ENCODE measurements at places on chromosomes 16 and 17. TPM values are rescaled to one million over a fixed set of nuclear protein-coding genes. Genes with fewer than 3 reads are reported as not detected.

DNA sequence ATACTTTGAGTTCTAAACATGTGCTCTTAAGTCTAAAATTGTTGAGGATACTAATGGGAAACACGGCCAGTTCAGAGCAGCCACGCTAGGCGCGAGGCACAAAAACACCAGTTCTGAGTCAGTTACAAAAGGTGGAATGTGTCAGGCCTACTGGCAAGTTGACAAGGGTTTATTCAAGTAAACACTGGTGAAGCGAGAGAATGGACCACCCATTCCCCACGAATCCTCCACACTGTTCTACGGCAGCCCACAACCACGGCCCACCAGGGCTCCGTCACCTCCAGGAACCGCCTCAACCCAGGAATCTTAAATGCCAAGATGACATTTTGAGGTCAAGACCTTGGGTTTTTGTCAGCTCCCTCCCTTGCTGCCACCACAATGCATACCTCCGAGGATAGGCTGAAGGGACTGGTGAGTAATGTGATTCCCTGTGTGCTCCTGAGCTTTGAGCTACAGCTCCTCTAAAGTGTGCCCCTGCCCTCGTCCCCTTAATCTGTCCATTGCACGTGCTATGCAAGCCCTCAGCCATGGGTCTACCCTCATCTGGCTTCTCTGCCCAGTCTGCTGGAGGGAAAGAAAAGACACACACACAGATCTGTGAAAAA, 28.5 kb upstream of the TRAP1 start:
- H3K4me1 ChIP-seq = no peaks in the 10 kb centered on the region
- no peak overlapping the region for H3K4me3 ChIP-seq
- no peak overlapping the region for H3K27ac ChIP-seq
- H3K27me3 ChIP-seq = no peaks in the 10 kb centered on the region

- no peaks in the 10 kb centered on the region for H3K36me3 ChIP-seq
- no peaks in the 10 kb centered on the region for H3K4me1 ChIP-seq
- no peak overlapping the region for H3K4me3 ChIP-seq
- no peak for DNase-seq
Observed at GRCh38 chr17:36153895-36154610, 22.4 kb downstream of the TBC1D3B start.

GRCh38 chr16:28937222-28937876, 5.6 kb downstream of the CD19 start:
- H3K27ac ChIP-seq = no peak overlapping the region
- H3K4me3 ChIP-seq = no peak overlapping the region
- no peaks in the 10 kb centered on the region for H3K27me3 ChIP-seq

DNA sequence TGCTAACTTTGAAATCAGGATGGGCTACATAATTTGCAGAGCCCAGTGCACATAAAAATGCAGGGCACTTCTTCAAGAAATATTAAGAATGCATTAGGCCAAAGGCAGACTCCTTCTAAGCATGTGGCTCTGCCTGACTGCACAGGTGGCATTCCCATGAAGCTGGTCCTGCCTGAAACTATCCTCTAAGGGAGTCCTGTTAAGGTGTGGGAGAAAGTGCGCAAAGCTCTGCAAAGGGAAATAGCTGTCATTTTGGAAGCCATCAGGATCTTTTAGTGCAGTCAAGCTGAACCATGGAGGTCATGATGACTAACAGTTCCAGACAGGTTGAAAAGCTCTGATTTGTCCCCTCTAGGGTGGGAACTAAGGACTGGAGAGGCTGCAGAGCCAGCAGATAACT, 41.9 kb upstream of the CRHR1 start:
- no peaks in the 10 kb centered on the region for H3K36me3 ChIP-seq
- no peak for DNase-seq
- H3K4me3 ChIP-seq = no peak overlapping the region

GRCh38 chr17:28954886-28955285, 3.6 kb upstream of the PHF12 start:
- H3K4me3 ChIP-seq = no peak overlapping the region
- H3K27me3 ChIP-seq = no peaks in the 10 kb centered on the region
- no peaks in the 10 kb centered on the region for H3K4me1 ChIP-seq

GRCh38 chr17:52383493-52384100, 225.1 kb upstream of the CA10 start:
- no peak for DNase-seq
- no peak overlapping the region for H3K27ac ChIP-seq
- H3K4me3 ChIP-seq = no peak overlapping the region
- no peaks in the 10 kb centered on the region for H3K36me3 ChIP-seq

GRCh38 chr16:57996406-57997175, 3.9 kb downstream of the ZNF319 start:
- H3K27me3 ChIP-seq = no peaks in the 10 kb centered on the region
- H3K36me3 ChIP-seq = no peaks in the 10 kb centered on the region
- no peaks in the 10 kb centered on the region for H3K4me1 ChIP-seq
- DNase-seq = no peak
- no peak overlapping the region for H3K27ac ChIP-seq
- no peak overlapping the region for H3K4me3 ChIP-seq

GRCh38 chr17:80260791-80261158, at the start of gene RNF213:
Gene RNF213 (plus strand): TSS chr17:80260852. CDS start chr17:80263682, 2,830 bp downstream.
- no peaks in the 10 kb centered on the region for H3K27me3 ChIP-seq
- peaks cover 10% of the 10 kb centered on the region for H3K4me1 ChIP-seq
- DNase-seq = peak; percentile 56
- H3K27ac ChIP-seq = peak within 1 kb of the TSS; percentile 98

GRCh38 chr17:63573634-63574033, 23.4 kb downstream of the DCAF7 start:
- DNase-seq = no peak
- H3K27me3 ChIP-seq = no peaks in the 10 kb centered on the region
- no peaks in the 10 kb centered on the region for H3K36me3 ChIP-seq

- no peaks in the 10 kb centered on the region for H3K27me3 ChIP-seq
- no peak overlapping the region for H3K4me3 ChIP-seq
- no peak for DNase-seq
- no peaks in the 10 kb centered on the region for H3K4me1 ChIP-seq
Observed at GRCh38 chr16:24347556-24347955, 91.4 kb downstream of the CACNG3 start.

- peaks cover 4% of the 10 kb centered on the region for H3K4me1 ChIP-seq
- no peaks in the 10 kb centered on the region for H3K36me3 ChIP-seq
- peak overlapping the region; percentile 96 for H3K4me3 ChIP-seq
- H3K27me3 ChIP-seq = no peaks in the 10 kb centered on the region
Observed at GRCh38 chr17:82497483-82498405, 21.8 kb upstream of the FOXK2 start.

GRCh38 chr17:40338941-40339649, 25.4 kb downstream of the GJD3 start:
- peak overlapping the region; percentile 18 for H3K27ac ChIP-seq
- no peak overlapping the region for H3K4me3 ChIP-seq
- H3K36me3 ChIP-seq = no peaks in the 10 kb centered on the region
- DNase-seq = no peak
- peaks cover 11% of the 10 kb centered on the region for H3K4me1 ChIP-seq

GRCh38 chr16:81473066-81473488, 28.5 kb downstream of the CMIP start:
- DNase-seq = no peak
- H3K4me3 ChIP-seq = no peak overlapping the region
- H3K4me1 ChIP-seq = no peaks in the 10 kb centered on the region

DNA sequence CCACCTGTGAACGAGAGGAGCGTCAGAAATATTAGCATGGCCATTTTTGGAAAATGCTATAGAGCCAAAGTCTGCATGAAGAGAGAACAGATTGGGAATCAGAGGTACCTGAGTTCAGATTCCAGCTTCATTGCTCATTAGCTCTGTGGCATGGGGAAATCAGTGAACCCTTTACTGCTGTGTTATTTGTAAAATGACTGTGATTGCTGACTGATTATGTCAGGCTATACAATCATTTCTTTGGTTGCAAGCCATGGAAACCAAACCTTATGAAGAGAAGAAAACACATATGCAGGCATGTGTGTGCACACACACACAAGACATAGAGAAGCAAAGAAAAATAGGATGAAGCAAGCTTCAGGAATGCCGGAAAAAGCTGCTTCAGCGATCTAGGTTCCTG, 101.4 kb upstream of the HSBP1 start:
- no peaks in the 10 kb centered on the region for H3K36me3 ChIP-seq
- no peak overlapping the region for H3K27ac ChIP-seq
- H3K27me3 ChIP-seq = no peaks in the 10 kb centered on the region
- no peak for DNase-seq

- peak overlapping the region; percentile 65 for H3K4me3 ChIP-seq
- H3K4me1 ChIP-seq = peaks cover 6% of the 10 kb centered on the region
- no peaks in the 10 kb centered on the region for H3K36me3 ChIP-seq
- H3K27ac ChIP-seq = peak overlapping the region; percentile 89
- H3K27me3 ChIP-seq = no peaks in the 10 kb centered on the region
Observed at GRCh38 chr17:75588596-75589011, 1.0 kb downstream of the MYO15B start.

- H3K4me3 ChIP-seq = no peak overlapping the region
- no peaks in the 10 kb centered on the region for H3K36me3 ChIP-seq
- no peak overlapping the region for H3K27ac ChIP-seq
- H3K4me1 ChIP-seq = no peaks in the 10 kb centered on the region
Observed at GRCh38 chr16:383326-384051, 1.7 kb upstream of the PGAP6 start.

DNA sequence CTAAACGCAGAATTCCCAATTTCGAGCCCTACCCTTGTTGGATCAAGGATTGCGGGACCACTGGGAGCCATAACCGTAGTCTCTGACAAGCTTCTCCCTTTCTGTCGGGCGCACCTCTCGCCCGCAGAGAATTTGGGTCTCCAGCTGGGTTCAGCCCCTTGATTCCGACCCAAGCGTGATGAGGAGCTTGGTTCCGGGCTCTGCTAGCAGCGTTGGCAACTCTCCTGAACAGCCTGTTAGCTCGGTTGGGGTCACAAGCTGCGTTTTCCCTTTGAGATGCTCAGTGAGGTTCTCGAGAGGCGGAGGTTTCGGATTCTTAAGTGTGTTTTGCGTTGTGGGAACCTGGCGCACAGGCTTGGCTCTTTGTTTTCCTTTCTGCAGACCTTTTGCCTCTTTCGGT, 655 bp downstream of the ATXN1L start:
- H3K4me3 ChIP-seq = peak overlapping the region; percentile 94
- no peaks in the 10 kb centered on the region for H3K27me3 ChIP-seq
- peak overlapping the region; percentile 88 for H3K27ac ChIP-seq
- H3K36me3 ChIP-seq = no peaks in the 10 kb centered on the region
- no peaks in the 10 kb centered on the region for H3K4me1 ChIP-seq
- no peak for DNase-seq

GRCh38 chr17:35768797-35769196, 8.1 kb downstream of the C17orf50 start:
- H3K36me3 ChIP-seq = no peaks in the 10 kb centered on the region
- H3K27me3 ChIP-seq = no peaks in the 10 kb centered on the region
- no peak for DNase-seq

DNA sequence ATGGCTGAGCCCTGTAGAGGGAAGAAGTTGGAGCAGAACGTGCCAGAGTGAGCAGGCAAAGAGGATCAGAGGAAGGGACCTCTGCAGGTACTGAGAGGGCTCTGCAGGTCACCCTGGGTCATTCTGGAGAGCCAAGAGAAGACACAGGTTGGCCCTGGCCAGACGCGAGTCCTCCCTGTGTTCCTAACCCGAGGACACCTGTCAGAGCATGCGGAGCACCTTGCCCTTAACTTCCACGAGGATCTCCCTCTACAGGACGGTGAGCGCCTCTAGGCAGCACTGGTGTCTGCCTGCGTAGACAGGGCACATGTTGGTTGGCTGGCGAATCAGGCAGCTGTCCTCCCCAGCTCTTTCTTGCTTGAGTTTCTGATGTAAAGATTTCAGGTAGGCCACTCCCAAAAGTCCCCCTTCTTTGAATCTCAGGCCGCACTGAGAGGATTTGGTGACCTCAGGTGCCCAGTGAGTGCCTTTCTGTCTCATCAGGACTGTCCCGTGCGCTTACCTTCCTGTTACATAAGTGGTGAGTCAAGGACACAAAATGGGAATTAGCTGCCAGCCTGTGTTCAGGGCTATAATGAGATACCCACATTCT, 45.3 kb downstream of the MPRIP start:
- no peak for DNase-seq
- H3K4me3 ChIP-seq = no peak overlapping the region
- H3K27me3 ChIP-seq = no peaks in the 10 kb centered on the region
- no peaks in the 10 kb centered on the region for H3K4me1 ChIP-seq
- no peaks in the 10 kb centered on the region for H3K36me3 ChIP-seq

- no peak overlapping the region for H3K4me3 ChIP-seq
- H3K27me3 ChIP-seq = no peaks in the 10 kb centered on the region
- no peak overlapping the region for H3K27ac ChIP-seq
- H3K4me1 ChIP-seq = no peaks in the 10 kb centered on the region
- H3K36me3 ChIP-seq = no peaks in the 10 kb centered on the region
Observed at GRCh38 chr17:32693194-32693897, 183.6 kb downstream of the MYO1D start.

DNA sequence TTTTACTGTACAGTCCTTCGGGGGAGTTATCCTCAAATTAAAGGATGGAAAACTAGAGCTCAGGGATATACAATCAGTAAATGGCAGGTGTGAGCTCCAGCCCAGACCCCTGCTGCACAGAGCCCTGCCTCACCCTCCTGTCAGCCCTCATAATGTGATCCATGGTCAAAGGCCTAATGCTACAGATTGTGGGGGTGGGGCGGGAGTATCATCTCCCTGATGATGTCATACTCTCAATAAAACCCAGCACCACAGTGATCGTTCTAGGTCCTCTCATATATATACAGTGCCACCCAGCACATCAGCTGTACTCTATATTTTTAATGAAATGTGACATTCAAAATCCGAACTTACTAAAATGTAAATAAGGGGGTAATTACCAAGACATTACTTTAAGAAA, 61.5 kb downstream of the SLC39A11 start:
- no peak for DNase-seq
- no peak overlapping the region for H3K27ac ChIP-seq
- no peaks in the 10 kb centered on the region for H3K27me3 ChIP-seq
- H3K36me3 ChIP-seq = no peaks in the 10 kb centered on the region

GRCh38 chr16:47018223-47018891, 44.9 kb upstream of the DNAJA2 start:
- H3K4me1 ChIP-seq = no peaks in the 10 kb centered on the region
- no peak overlapping the region for H3K27ac ChIP-seq
- H3K27me3 ChIP-seq = no peaks in the 10 kb centered on the region
- H3K4me3 ChIP-seq = no peak overlapping the region
- no peaks in the 10 kb centered on the region for H3K36me3 ChIP-seq

- DNase-seq = no peak
- H3K27me3 ChIP-seq = no peaks in the 10 kb centered on the region
- H3K4me3 ChIP-seq = no peak overlapping the region
- H3K36me3 ChIP-seq = no peaks in the 10 kb centered on the region
- no peak overlapping the region for H3K27ac ChIP-seq
- H3K4me1 ChIP-seq = no peaks in the 10 kb centered on the region
Observed at GRCh38 chr16:72467157-72467759, 295.3 kb upstream of the PMFBP1 start.

Gene TP53TG3
- not detected for total RNA-seq

Gene CHST4
- total RNA-seq = not detected

Gene MAP2K6
- total RNA-seq = 3.5 TPM

Gene CYGB
- 8.5 TPM for total RNA-seq

Gene SLC6A2
- 2.1 TPM for total RNA-seq

Gene NGFR
- total RNA-seq = 15.6 TPM

Gene LSM12
- total RNA-seq = 47.4 TPM

Gene TMEM88
- 7.3 TPM for total RNA-seq

Gene CTRL
- not detected for total RNA-seq
